HFFc6 (cell line): ENCODE measurements at places on chromosomes 5 and 9. TPM values are rescaled to one million over a fixed set of nuclear protein-coding genes. Genes with fewer than 3 reads are reported as not detected.

Gene SLC36A1
- total RNA-seq: 9.3 and 11.1 TPM in 2 replicates

Gene GM2A
- 26.0 and 32.1 TPM in 2 replicates for total RNA-seq

Gene FBXW2
- total RNA-seq: 69.0 to 78.3 TPM (median 71.3 TPM) in 3 replicates

Gene NAIP
- 0.19 to 0.41 TPM (median 0.39 TPM) in 3 replicates for total RNA-seq

Gene SHROOM1
- total RNA-seq: 8.9 and 9.1 TPM in 2 replicates

Gene IFNA6
- total RNA-seq: not detected in 3 replicates

Gene AK8
- 0.12 to 0.20 TPM (median 0.15 TPM) in 3 replicates for total RNA-seq

Gene SHOC1
- not detected in 2 replicates for total RNA-seq

Gene CLIC3
- 2.7 and 16.1 TPM in 2 replicates for total RNA-seq

Gene CLK4
- total RNA-seq: 8.9 to 10.7 TPM (median 9.2 TPM) in 3 replicates

DNA sequence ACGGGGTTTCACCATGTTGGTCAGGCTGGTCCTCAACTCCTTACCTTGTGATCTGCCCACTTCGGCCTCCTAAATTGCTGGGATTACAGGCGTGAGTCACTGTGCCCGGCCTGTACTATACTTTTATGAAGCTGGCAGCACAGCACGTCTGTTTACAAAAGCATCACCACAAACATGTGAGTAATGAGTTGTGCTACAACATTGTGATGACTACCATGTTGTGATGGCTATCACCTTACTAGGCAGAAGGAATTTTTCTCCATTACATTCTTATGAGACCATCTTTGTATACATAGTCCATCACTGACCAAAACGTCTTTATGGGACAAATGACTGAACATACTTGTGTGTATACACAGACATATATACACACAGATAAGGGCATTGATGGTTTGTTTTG lies 1019.0 kb downstream of the CDH18 start:
- H3K27ac ChIP-seq: no peak overlapping the region
- H3K36me3 ChIP-seq: no peaks in the 10 kb centered on the region
- no peaks in the 10 kb centered on the region for H3K27me3 ChIP-seq
- DNase-seq: no peak

GRCh38 chr5:3836528-3836927 lies 240.9 kb downstream of the IRX1 start:
- no peak for DNase-seq
- no peaks in the 10 kb centered on the region for H3K4me1 ChIP-seq
- H3K4me3 ChIP-seq: no peak overlapping the region
- H3K27me3 ChIP-seq: peaks cover 1% of the 10 kb centered on the region; the same call in 1 of the 2 replicates
- no peak overlapping the region for H3K27ac ChIP-seq
- H3K36me3 ChIP-seq: no peaks in the 10 kb centered on the region

DNA sequence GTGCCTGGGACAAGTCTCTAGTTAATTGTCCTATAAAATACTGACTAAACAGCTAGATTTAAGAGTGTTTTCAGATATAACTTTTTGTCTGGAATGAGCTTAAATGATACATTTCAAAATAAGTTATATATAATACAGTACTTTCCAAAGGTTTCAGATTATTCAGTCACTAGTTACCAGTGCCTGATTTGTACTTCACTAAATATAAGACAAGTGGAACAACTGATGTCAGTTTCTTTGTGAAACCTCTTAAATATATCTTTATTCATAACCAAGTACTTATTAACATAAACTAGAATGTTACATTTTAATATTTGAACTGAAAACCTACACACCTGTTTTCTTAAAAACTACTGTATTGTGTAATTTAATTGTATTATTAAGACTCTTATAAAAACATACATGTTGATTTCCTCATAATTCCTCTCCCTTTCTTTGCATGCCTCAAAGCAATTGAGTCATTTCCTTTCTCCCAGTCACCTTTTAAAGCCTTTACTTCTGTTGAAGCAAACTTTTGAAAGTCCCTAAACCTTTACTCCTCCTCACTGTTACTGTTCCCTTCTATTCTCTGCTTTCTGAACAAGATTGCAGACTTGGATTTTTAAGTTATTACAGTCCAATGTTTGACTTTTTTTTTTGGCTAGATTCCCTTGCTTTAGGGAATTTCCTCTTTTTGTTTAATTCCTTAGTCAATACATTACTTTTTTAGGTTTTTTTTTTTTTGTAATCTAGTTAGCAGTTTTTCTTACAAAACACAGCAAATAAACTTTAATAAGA lies 8.7 kb upstream of the SEMA6A start:
- peaks cover 2% of the 10 kb centered on the region for H3K27me3 ChIP-seq
- no peaks in the 10 kb centered on the region for H3K4me1 ChIP-seq
- no peaks in the 10 kb centered on the region for H3K36me3 ChIP-seq

DNA sequence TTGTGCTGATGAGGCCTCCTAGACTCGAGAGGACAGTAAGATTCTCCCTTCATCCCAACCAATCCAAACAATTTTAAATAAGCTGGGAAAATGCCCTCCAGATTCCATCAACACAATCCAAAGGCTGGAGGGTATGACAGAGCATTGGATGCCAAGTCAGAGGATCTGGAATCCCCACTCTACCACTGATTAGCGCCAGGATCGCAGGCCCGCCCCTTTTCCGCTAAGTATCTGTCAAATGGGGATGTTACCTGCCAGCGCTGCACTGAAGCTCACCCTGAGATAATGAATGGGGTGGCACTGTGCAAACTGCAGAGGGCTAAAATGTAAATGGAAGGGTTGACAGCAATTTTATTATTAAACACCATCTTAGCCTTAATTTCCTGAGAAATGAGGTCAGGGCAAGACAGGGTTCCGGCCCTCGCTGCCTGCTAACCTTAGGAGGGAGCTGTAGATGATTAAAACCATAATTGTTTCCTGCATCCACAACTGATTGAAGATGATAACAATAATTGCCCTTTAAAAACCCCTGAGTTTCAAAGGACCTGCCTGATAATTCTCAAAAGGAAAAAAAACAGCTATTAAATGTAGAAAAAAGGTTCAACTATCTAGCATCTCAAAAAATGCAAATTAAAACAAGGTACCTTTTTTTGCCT lies 31.6 kb upstream of the GABBR2 start:
- H3K27ac ChIP-seq: no peak overlapping the region
- H3K4me3 ChIP-seq: no peak overlapping the region
- peaks cover 22% of the 10 kb centered on the region for H3K36me3 ChIP-seq

- no peak overlapping the region for H3K27ac ChIP-seq
- H3K27me3 ChIP-seq: peaks cover 18% of the 10 kb centered on the region
- H3K4me3 ChIP-seq: no peak overlapping the region
- peaks cover 8% of the 10 kb centered on the region for H3K4me1 ChIP-seq
Measured at GRCh38 chr9:33414889-33415500, 12.6 kb upstream of the AQP7 start.

DNA sequence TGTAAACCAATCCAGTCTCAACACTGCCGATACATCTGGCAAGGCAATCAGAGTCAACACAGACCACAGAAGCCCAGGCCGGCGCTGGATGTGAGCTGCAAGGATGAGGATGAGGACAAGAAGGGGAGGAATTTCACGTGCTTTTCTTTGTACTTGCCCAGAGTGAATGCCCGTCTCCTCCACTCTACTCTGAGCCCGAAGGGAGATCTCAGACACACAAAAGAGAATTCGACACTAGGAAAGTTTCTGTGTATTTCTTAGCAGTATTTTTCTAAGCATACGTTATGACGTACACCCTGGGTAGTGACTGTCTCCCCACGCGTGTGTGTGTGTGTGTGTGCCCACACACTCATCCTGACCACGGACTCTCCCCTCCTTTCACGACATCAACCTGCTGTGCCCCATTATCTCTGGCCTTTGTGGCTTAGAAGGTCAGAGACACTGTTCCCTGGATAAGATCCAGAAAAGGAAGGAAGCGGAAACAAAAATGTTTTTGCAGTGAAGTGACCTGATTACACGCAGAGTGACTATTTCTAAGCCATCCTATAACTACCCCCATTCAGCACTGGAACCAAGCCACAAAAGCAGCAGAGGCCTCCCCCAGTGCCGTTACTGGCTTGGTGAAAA lies 227.3 kb upstream of the DAPK1 start:
- H3K27ac ChIP-seq: peak overlapping the region; percentile 89
- H3K4me3 ChIP-seq: peak overlapping the region; percentile 69
- DNase-seq: peak; percentile 94
- peaks cover 19% of the 10 kb centered on the region for H3K36me3 ChIP-seq
- peaks cover 2% of the 10 kb centered on the region; the same call in 1 of the 2 replicates for H3K27me3 ChIP-seq

- H3K4me1 ChIP-seq: peaks cover 36% of the 10 kb centered on the region
- no peak for DNase-seq
- peak overlapping the region; percentile 35 for H3K27ac ChIP-seq
- peak overlapping the region; percentile 43; the same call in 1 of the 2 replicates for H3K4me3 ChIP-seq
Measured at GRCh38 chr9:13113751-13114150, 165.7 kb downstream of the MPDZ start.

DNA sequence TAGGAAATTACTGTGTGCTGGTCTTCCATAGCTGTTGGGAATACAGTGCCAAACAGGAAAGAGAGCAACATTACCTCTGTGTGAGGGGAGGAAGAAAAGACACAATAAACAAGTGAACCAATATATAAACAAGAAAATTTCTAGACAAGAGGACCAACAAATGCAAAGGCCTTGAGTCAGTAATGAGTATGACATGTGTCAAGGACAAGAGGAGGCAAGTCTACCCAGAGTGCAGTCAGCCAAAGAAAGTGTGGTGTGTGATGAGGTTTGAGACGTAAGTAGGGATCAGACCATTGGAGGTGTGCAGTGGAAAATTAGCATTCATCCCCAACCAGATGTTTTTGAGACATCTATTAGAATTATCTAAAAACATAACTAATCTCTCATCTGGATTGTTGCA lies 69.5 kb upstream of the CDH6 start:
- H3K27me3 ChIP-seq: peaks cover 3% of the 10 kb centered on the region; the same call in 1 of the 2 replicates
- H3K27ac ChIP-seq: no peak overlapping the region; the same call in 1 of the 2 replicates
- H3K36me3 ChIP-seq: no peaks in the 10 kb centered on the region
- no peak overlapping the region for H3K4me3 ChIP-seq
- H3K4me1 ChIP-seq: peaks cover 22% of the 10 kb centered on the region; the same call in 1 of the 2 replicates

- H3K27me3 ChIP-seq: peaks cover 2% of the 10 kb centered on the region; the same call in 1 of the 2 replicates
- H3K36me3 ChIP-seq: no peaks in the 10 kb centered on the region
- no peak overlapping the region for H3K4me3 ChIP-seq
- DNase-seq: no peak
- H3K27ac ChIP-seq: no peak overlapping the region
Measured at GRCh38 chr9:133463234-133463863, 3.6 kb downstream of the CACFD1 start.

- peaks cover 27% of the 10 kb centered on the region for H3K27me3 ChIP-seq
- no peak overlapping the region for H3K4me3 ChIP-seq
- no peak for DNase-seq
- no peak overlapping the region for H3K27ac ChIP-seq
- H3K4me1 ChIP-seq: no peaks in the 10 kb centered on the region
Measured at GRCh38 chr9:38129366-38129765, 60.3 kb upstream of the SHB start.

- H3K4me3 ChIP-seq: no peak overlapping the region
- peaks cover 22% of the 10 kb centered on the region; the same call in 1 of the 2 replicates for H3K4me1 ChIP-seq
- no peaks in the 10 kb centered on the region; the same call in 1 of the 2 replicates for H3K27me3 ChIP-seq
- H3K27ac ChIP-seq: no peak overlapping the region
Measured at GRCh38 chr5:172667786-172668593, 26.9 kb downstream of the NEURL1B start.

- no peak overlapping the region for H3K27ac ChIP-seq
- no peak overlapping the region for H3K4me3 ChIP-seq
- H3K36me3 ChIP-seq: peaks cover 4% of the 10 kb centered on the region; the same call in 1 of the 2 replicates
- no peaks in the 10 kb centered on the region for H3K27me3 ChIP-seq
Measured at GRCh38 chr9:28034242-28034641, 461.0 kb upstream of the C9orf72 start.

- no peak overlapping the region for H3K27ac ChIP-seq
- peaks cover 24% of the 10 kb centered on the region for H3K27me3 ChIP-seq
- no peak overlapping the region for H3K4me3 ChIP-seq
- DNase-seq: no peak
Measured at GRCh38 chr5:133410335-133410828, 202.0 kb downstream of the FSTL4 start.

- no peak overlapping the region for H3K4me3 ChIP-seq
- no peaks in the 10 kb centered on the region for H3K36me3 ChIP-seq
- H3K4me1 ChIP-seq: peaks cover 8% of the 10 kb centered on the region; the same call in 1 of the 2 replicates
- H3K27ac ChIP-seq: no peak overlapping the region
- no peak for DNase-seq
- peaks cover 1% of the 10 kb centered on the region; the same call in 1 of the 2 replicates for H3K27me3 ChIP-seq
Measured at GRCh38 chr5:40364441-40364840, 315.3 kb upstream of the PTGER4 start.

- H3K27ac ChIP-seq: no peak overlapping the region
- no peaks in the 10 kb centered on the region for H3K4me1 ChIP-seq
- H3K27me3 ChIP-seq: no peaks in the 10 kb centered on the region
- no peak for DNase-seq
- H3K36me3 ChIP-seq: no peaks in the 10 kb centered on the region
- no peak overlapping the region for H3K4me3 ChIP-seq
Measured at GRCh38 chr5:11973469-11973868, 69.2 kb upstream of the CTNND2 start.

- DNase-seq: no peak
- no peaks in the 10 kb centered on the region for H3K36me3 ChIP-seq
- no peak overlapping the region for H3K27ac ChIP-seq
Measured at GRCh38 chr5:180908998-180909731, 10.2 kb downstream of the BTNL8 start.

- H3K27ac ChIP-seq: no peak overlapping the region
- no peak overlapping the region for H3K4me3 ChIP-seq
- no peaks in the 10 kb centered on the region for H3K36me3 ChIP-seq
- no peak for DNase-seq
Measured at GRCh38 chr9:1173993-1174392, 123.8 kb downstream of the DMRT2 start.

DNA sequence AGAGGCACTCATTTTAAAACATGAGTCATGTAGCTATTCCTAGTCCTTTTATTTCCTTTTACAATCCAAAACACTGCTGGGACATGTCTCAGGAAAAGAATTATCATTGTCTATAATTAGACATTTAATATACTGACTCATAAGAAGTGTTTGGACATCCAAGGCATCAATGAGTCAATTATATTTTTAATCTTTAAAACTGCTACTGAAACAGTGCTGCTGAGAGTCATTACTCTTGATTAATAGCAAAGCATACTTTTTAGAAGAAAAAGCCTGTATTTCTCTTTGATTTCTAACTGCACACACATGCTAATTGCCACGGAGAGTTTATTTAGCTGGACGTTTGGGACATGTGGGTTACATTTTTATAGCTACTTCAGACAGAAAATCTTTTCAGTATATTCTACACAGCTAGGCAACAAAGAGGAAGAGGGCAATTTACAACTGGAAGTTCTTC lies 1249.0 kb upstream of the CDH18 start:
- no peak overlapping the region for H3K4me3 ChIP-seq
- H3K27ac ChIP-seq: no peak overlapping the region
- no peaks in the 10 kb centered on the region for H3K27me3 ChIP-seq
- DNase-seq: no peak

- no peak overlapping the region for H3K4me3 ChIP-seq
- DNase-seq: no peak
- H3K27me3 ChIP-seq: peaks cover 2% of the 10 kb centered on the region; the same call in 1 of the 2 replicates
- no peaks in the 10 kb centered on the region for H3K4me1 ChIP-seq
- H3K36me3 ChIP-seq: no peaks in the 10 kb centered on the region
Measured at GRCh38 chr5:125719681-125720347, 703.4 kb upstream of the GRAMD2B start.
